ENCODE measurements at places on chromosomes 2 and 18. TPM values are rescaled to one million over a fixed set of nuclear protein-coding genes. Genes with fewer than 3 reads are reported as not detected.

DNA sequence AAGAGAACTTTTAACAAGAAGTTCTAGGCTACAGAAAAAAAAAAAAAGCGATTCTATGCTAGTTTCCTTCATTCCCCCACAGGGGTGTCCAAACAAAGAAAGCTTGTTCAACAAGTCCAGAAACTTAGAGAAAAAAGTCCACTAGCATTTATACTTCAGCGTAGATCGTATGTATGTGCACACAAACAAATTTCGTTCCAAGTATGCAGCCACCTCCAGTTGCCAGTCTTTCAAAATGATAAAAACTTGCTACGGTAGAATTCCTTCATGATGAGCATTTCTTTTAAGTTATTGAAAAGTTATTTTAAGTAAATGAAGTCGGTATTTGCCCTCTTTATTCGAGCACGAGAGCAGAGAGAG lies 3.7 kb upstream of the OTX1 start:
- no peak overlapping the region for H3K27ac ChIP-seq
- H3K4me3 ChIP-seq: no peak overlapping the region
- no peak for DNase-seq
- peaks cover 12% of the 10 kb centered on the region for H3K4me1 ChIP-seq
- H3K27me3 ChIP-seq: peaks cover 9% of the 10 kb centered on the region
- no peaks in the 10 kb centered on the region for H3K36me3 ChIP-seq

Gene TRIM43
- not detected for total RNA-seq

- H3K27me3 ChIP-seq: no peaks in the 10 kb centered on the region
- no peaks in the 10 kb centered on the region for H3K4me1 ChIP-seq
- no peak for DNase-seq
- no peak overlapping the region for H3K4me3 ChIP-seq
Observed at GRCh38 chr2:84833481-84834150, 47.3 kb downstream of the TRABD2A start.

Gene SCYGR4
- not detected for total RNA-seq

DNA sequence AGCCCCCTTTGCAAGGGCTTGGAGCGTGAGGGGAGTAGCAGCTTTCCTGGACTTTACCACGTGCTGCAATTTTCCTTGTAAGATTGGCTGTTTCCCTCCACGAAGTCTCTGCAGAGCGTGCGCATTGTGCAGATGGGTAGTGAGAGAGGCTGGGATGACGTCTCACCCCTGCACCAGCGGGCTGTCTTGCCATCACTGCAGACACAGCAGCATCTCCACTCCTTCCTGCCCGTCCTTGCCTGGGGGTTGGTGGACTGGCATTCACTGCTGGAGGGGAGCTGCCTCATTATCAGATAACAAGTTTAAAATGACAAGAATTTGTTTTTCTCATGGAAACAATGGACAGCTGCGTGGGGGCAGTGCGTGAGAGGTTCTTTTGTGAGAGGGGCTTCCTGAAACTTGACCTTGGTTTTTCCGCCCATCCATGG lies 45.3 kb upstream of the HS6ST1 start:
- no peak overlapping the region for H3K27ac ChIP-seq
- no peaks in the 10 kb centered on the region for H3K27me3 ChIP-seq
- H3K4me3 ChIP-seq: no peak overlapping the region
- no peaks in the 10 kb centered on the region for H3K36me3 ChIP-seq
- no peak for DNase-seq
- H3K4me1 ChIP-seq: peaks cover 12% of the 10 kb centered on the region

GRCh38 chr2:141692829-141693228 lies 438.0 kb downstream of the LRP1B start:
- no peaks in the 10 kb centered on the region for H3K36me3 ChIP-seq
- DNase-seq: no peak
- H3K4me3 ChIP-seq: no peak overlapping the region
- no peaks in the 10 kb centered on the region for H3K27me3 ChIP-seq

- peak; percentile 34 for DNase-seq
Observed at GRCh38 chr2:210459880-210460279, 16.7 kb downstream of the LANCL1 start.

GRCh38 chr2:145757503-145758246 lies 1237.8 kb upstream of the ZEB2 start:
- H3K4me1 ChIP-seq: peaks cover 14% of the 10 kb centered on the region
- H3K27ac ChIP-seq: no peak overlapping the region
- no peak for DNase-seq
- no peaks in the 10 kb centered on the region for H3K36me3 ChIP-seq

GRCh38 chr2:132991471-132992045 lies 321.6 kb upstream of the LYPD1 start:
- DNase-seq: no peak
- H3K27ac ChIP-seq: no peak overlapping the region
- H3K4me1 ChIP-seq: no peaks in the 10 kb centered on the region
- no peak overlapping the region for H3K4me3 ChIP-seq
- no peaks in the 10 kb centered on the region for H3K36me3 ChIP-seq
- H3K27me3 ChIP-seq: no peaks in the 10 kb centered on the region

Gene NAT8
- total RNA-seq: not detected

DNA sequence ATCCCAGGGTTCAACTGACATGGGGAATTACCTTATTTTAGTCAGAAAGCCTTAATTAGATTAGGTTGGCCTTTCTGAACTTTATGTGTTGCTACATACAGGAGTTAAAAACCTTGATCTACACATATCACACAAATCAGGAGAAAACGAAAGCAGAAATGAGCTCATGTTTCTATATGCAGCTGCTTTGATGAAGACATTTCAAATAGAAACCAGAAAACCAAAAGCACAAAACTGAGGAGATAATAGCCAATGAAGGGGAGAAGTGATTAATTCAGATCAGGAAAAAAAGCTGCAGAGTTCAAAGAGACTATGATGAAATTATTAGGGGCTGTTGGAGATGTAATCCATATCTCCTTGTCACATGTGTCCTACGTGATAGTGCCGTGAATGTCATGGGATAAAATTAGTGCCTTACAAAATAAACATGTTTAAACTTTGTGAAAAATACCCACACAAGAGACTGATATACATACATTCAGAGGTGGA lies 255.0 kb downstream of the CAMKMT start:
- no peaks in the 10 kb centered on the region for H3K27me3 ChIP-seq
- no peak overlapping the region for H3K27ac ChIP-seq
- no peaks in the 10 kb centered on the region for H3K36me3 ChIP-seq
- no peak overlapping the region for H3K4me3 ChIP-seq
- no peaks in the 10 kb centered on the region for H3K4me1 ChIP-seq

- DNase-seq: no peak
- H3K4me3 ChIP-seq: no peak overlapping the region
- H3K27ac ChIP-seq: no peak overlapping the region
- H3K27me3 ChIP-seq: no peaks in the 10 kb centered on the region
- no peaks in the 10 kb centered on the region for H3K36me3 ChIP-seq
- no peaks in the 10 kb centered on the region for H3K4me1 ChIP-seq
Observed at GRCh38 chr2:233062451-233062850, 2.3 kb downstream of the INPP5D start.

DNA sequence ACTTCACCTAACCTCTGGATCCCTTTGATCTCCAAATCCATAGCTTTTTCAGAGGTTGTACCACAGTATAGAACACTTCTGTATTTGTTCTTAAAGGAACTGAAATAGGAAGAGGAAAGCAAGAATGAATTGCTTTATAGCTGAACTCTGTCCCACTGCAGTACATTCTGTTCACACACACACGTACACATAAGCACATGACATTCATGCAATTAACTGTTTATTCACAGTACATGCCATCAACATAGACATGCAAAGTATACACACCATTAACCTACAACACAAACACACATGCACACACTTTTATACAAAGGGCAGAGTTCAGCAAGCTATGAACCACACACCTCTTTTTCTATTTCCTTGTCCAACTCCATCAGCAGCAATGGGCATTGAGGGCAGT lies 43.2 kb downstream of the MRPL33 start:
- H3K4me1 ChIP-seq: no peaks in the 10 kb centered on the region
- DNase-seq: no peak
- H3K27ac ChIP-seq: no peak overlapping the region
- H3K27me3 ChIP-seq: no peaks in the 10 kb centered on the region
- no peaks in the 10 kb centered on the region for H3K36me3 ChIP-seq

GRCh38 chr2:62412347-62412742 lies 93.7 kb downstream of the TMEM17 start:
- H3K4me1 ChIP-seq: no peaks in the 10 kb centered on the region
- no peak for DNase-seq
- no peak overlapping the region for H3K27ac ChIP-seq
- H3K36me3 ChIP-seq: no peaks in the 10 kb centered on the region

DNA sequence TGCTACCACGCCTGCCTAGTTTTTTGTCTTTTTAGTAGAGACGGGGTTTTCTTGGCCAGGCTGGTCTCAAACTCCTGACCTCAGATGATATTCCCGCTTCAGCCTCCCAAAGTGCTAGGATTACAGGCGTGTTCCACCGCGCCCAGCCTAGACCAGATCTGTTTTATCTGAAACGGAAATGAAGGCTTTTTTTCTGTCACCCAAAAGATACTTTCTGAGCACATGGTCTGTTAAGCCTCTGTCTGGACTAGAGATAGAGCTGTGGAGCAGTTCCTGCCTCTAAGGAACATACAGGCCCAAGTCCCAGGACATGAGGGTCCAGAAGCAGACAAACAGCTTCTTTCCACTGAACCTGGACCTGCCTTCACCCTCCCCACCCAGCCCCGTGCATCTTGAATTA lies 43.6 kb upstream of the PTMA start:
- no peak overlapping the region for H3K4me3 ChIP-seq
- no peak for DNase-seq
- no peaks in the 10 kb centered on the region for H3K27me3 ChIP-seq
- no peak overlapping the region for H3K27ac ChIP-seq
- no peaks in the 10 kb centered on the region for H3K36me3 ChIP-seq

GRCh38 chr2:165698444-165698884 lies 95.6 kb downstream of the GALNT3 start:
- peaks cover 23% of the 10 kb centered on the region for H3K4me1 ChIP-seq
- H3K36me3 ChIP-seq: no peaks in the 10 kb centered on the region
- DNase-seq: peak; percentile 85
- H3K27me3 ChIP-seq: no peaks in the 10 kb centered on the region
- no peak overlapping the region for H3K4me3 ChIP-seq
- peak overlapping the region; percentile 6 for H3K27ac ChIP-seq

DNA sequence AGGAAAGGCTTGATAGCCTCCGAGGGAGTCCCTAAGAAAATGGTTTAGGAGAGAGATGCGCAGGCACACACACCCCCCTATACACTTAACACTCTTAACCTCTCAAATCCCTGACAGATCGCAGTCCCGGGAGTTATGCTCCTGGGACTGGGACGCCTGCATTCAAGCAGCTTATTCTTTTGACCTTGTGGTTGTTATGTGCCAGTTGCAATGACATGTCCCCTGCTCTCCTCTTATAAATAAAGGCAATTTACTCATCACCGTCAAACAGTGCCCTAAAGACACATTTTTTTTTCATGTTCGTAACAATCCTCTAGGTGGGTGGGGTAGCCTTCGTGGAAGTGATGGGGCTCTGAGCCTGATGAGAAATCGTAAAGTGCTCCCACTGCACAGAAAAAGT lies 162.2 kb downstream of the LRRC30 start:
- H3K4me3 ChIP-seq: no peak overlapping the region
- no peaks in the 10 kb centered on the region for H3K27me3 ChIP-seq
- H3K27ac ChIP-seq: no peak overlapping the region
- no peaks in the 10 kb centered on the region for H3K4me1 ChIP-seq
- DNase-seq: no peak

DNA sequence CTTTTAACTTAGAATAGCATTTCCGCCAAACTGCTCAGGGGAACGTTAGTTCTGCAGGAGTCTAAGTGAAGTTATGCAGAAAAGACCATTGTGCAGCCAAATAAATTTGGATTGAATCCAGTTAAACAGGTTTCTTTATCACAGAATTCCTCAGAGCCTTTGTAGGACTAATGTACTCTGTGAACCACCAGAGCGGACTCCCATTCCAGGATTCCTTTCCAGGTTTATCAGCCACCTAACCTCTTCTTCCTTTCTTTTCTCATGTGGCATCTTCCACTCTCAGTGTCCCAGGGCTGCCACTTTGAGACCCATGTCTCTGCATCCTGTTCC lies 350.4 kb downstream of the TSN start:
- DNase-seq: peak; percentile 93
- H3K27me3 ChIP-seq: no peaks in the 10 kb centered on the region
- peak overlapping the region; percentile 89 for H3K27ac ChIP-seq
- H3K4me1 ChIP-seq: peaks cover 44% of the 10 kb centered on the region
- peak overlapping the region; percentile 30 for H3K4me3 ChIP-seq

DNA sequence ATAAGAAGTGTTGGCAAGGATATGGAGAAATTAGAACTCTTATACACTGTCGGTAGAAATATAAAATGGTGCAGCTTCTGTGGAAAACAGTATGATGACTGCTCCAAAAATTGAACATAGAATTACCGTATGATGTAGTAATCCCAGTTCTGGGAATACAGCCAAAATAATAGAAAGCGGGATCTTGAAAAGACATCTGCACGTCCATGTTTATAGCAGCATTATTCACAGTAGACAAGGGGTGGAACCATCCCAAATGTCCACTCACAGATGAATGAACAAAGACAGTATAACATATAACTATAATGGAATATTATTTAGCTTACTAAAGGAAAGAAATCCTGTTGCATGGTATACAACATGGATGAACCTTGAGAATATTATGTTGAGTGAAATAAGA lies 257.7 kb downstream of the TDRD15 start:
- no peaks in the 10 kb centered on the region for H3K4me1 ChIP-seq
- peak; percentile 46 for DNase-seq
- H3K27me3 ChIP-seq: no peaks in the 10 kb centered on the region

- H3K27ac ChIP-seq: no peak overlapping the region
- H3K4me3 ChIP-seq: no peak overlapping the region
- H3K4me1 ChIP-seq: no peaks in the 10 kb centered on the region
- no peaks in the 10 kb centered on the region for H3K27me3 ChIP-seq
- no peaks in the 10 kb centered on the region for H3K36me3 ChIP-seq
- no peak for DNase-seq
Observed at GRCh38 chr2:108971661-108972566, 17.1 kb downstream of the EDAR start.
